CD4-positive, alpha-beta T cell treated with Interleukin-1 beta for 1 hour (primary cell): ENCODE measurements at places on chromosomes 12 and 14.

GRCh38 chr14:96565811-96566210, 63.6 kb downstream of the PAPOLA start:
- no peak for DNase-seq

DNA sequence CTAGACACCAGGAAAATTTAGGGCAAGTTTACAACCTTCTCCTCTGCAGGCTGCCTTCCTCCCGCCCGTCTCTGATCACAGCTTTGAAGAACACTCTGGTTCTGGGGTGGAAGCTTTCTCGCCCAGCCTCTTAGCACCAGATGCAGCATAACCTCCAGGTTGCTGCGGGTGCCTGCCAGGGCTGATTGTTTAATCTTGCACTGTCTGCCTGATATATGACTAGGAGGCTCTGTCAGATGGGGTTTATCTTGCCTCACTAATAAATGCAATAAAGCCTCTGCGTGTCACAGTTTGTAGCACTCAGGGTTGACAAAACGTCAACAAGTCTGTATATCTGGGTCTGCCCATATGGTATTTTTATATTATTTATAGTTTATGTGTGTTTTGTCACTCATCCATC, 388.2 kb downstream of the FUT8 start:
- no peak for DNase-seq

DNA sequence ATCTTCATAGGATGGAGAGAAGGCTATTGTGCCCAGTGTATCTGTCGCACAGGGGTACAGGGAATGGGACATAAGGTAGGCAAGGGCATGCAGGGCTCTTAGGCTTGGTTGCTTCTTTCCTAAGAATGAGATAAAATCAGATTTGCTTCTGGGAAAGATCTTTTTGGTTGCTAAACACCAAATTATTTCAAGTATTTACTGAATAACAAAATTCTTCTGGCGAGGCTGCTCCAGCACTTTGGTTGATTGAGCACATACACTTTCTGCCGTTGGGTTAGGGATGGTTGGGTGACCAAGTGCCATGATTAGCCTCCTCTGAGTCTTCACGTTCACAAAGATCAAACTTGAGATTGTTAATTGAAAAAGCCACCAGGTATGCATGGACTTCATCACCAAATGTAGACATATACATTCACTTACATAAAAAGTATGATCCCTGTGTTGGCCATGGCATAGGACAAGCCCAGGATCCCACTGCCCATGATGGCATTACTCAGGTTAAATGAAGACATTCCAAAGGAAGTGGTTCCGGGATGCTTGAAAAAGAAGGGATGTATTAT, 38.2 kb downstream of the SLC38A4 start:
- DNase-seq: no peak

- DNase-seq: no peak
Measured at GRCh38 chr14:89641495-89642175, 224.6 kb upstream of the FOXN3 start.

DNA sequence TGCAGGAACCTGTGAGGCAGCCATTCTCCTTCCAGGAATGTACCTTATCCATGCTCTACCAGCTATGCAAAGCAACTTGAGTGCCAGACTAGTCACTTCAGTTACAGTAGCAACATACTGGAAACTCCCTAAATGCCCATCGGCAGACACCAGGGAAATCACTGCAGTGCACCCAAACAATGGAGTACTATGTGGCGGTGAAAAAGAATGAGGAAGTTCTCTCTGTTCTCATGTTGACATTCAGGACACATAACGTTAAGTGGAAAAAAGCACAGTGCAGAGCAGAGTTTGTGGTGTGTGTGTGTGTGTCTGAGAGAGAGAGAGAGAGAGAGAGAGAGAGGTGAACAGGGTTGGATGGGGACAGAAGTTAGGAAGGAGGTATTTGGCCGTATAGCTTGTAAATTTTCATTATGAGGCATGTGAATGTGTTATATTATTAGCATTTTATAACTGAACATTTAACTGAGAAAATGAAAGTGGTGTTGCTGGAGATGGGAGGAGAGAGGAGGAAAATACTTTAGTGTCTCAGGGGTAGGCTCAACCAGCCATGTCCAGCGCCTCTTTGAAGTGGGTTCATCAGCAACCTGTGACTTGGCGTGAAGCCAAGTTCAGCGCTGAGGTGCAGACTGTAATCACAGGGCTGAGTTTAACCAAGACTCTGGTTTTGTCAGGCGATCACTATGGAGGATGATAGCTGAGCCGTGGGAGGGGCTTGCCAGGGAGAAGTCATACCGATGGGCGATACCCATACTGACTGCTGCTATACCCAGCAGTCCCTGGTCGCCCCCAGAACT, 17.3 kb downstream of the TNFAIP2 start:
- DNase-seq: no peak

DNA sequence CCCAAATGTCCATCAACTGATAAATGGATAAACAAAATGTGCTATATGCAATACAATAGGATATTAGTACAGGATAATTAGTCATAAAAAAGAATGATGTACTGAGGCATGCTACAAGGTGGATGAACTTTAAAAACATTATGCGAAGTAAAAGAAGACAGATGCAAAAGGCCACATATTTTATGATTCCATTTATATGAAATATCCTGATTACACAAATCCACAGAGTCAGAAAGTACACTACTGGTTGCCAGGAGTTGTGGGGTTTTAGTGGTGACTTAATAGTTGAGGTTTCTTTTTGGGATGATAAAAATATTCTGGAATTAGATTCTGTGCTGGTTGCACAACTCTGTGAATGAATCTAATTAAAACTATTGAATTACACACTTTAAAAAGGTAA, 12.6 kb downstream of the TRIM9 start:
- DNase-seq: no peak

DNA sequence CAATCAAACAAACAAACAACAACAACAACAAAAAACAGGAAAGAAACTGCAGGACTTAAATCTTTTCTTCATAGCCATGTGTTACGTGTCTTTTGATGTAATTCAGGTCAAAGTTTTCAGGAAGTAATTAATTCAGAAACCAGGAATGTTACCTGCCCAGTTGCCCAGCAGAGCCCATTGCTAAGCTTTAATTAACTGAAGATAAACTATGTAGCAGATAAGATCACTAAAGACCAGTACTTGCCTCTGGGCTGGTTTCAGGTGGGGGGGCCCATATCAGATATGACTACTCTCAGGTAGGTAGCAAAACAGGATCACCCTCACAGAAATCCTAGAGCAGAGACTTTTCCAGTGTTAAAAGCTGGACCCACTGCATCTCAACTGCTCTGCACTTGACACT, 69.2 kb downstream of the LIN7A start:
- no peak for DNase-seq

DNA sequence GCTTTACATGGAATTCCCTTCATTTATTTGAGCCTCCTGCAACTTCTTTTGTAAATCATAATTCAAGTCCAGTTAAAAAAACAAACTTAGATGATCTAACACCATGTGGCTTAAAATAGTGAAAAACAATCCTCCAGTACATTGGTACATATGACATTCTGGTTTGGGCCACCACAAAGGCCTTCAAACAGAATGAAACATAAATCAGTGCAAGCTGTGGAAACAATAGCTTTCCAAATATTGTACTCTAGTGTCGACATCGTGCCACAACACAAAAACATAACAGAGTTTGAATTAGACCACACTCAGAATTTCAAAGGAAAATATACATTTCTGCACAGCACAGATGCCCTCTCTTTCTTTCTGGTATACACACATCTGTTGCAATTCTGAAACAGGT, 751.3 kb downstream of the SLC6A15 start:
- DNase-seq: no peak

DNA sequence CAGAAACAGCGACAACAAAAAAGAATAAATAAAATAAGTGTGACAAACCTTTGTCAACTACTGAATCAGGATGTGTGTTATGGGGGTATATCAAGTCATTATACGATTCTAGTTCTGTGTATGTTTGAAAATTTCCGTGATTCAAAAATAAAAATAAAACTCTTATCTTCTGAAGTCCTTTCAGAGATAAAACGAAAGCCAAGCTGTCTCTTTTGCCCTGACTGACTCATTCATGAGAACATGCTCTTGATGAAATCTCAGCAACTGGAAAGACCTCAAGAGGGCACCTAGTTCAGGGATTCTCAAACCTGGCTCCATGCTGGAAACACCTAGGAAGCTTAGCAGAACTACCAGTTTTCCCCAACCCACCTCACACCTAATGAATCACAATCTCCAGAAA, 9.2 kb downstream of the FOXN3 start:
- no peak for DNase-seq

GRCh38 chr12:1422604-1423315, 171.6 kb downstream of the FBXL14 start:
- DNase-seq: no peak

GRCh38 chr12:14664434-14665023, 31.9 kb downstream of the GUCY2C start:
- DNase-seq: peak; percentile 7

- DNase-seq: no peak
Measured at GRCh38 chr14:61454545-61454944, 133.2 kb downstream of the PRKCH start.

- DNase-seq: peak; percentile 22
Measured at GRCh38 chr12:64457032-64457431, 5.1 kb downstream of the TBK1 start.

- DNase-seq: no peak
Measured at GRCh38 chr14:92886337-92886736, 36.6 kb upstream of the CHGA start.

GRCh38 chr12:42015051-42015461, 129.6 kb downstream of the GXYLT1 start:
- DNase-seq: no peak

DNA sequence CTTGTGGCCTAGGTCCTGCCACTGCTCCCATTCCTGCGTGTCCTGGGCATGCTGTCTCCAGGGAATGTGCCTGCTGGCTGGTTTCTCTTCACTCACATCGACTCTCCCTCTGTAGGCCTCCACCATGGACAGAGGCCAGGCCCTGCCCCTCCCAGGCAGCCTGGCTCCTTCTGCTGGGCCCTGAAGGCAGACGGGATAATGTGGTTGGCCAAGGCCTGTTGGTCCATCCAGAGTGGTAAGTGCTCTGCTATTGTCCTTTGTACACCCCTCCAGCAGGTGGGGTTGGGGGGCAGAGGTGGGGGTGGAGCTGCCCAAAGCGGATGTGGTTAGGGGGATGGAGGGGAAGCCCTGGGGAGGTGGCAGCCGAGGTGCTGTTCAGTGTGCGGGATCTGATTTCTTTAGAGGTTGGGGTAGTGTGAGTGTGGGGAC, 9.5 kb upstream of the NR4A1 start:
- DNase-seq: peak; percentile 81

DNA sequence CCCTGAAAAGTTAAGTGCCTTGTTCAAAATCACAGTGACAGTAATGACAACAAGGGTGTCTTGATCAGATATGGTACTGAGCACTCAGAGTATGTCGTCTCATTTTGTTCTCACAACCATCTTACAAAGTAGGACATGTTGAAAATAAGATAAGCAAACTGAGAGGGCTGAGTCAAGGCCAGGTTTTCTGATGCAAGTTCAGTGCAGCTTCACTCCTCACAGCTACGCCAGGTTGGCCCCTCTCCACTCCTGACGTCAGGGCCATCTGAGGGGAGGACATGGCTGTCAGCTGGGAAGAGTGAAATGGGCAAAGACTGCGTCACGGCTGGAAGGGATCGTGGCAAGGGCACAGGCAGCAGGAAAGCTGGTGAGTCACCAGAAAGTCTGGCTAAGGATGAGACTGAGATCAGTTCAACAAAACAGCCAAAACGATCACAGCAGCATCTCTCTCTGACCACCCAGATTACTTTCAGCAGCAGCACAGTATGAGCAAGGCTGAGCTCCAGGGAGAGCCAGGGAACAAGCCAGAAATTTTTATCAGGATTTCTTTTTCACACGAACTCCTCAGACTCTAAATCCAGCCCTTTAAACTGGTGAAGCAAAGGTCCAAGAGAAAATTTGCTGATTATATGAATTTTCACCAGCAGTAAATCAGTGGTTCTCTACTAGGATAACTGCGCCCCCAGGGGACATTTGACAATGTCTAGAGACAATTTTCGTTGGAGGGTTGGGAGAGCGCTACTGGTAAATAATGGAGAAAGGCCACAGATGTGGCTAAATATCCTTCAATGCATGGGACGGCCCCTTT, 297.9 kb upstream of the AMIGO2 start:
- DNase-seq: no peak

DNA sequence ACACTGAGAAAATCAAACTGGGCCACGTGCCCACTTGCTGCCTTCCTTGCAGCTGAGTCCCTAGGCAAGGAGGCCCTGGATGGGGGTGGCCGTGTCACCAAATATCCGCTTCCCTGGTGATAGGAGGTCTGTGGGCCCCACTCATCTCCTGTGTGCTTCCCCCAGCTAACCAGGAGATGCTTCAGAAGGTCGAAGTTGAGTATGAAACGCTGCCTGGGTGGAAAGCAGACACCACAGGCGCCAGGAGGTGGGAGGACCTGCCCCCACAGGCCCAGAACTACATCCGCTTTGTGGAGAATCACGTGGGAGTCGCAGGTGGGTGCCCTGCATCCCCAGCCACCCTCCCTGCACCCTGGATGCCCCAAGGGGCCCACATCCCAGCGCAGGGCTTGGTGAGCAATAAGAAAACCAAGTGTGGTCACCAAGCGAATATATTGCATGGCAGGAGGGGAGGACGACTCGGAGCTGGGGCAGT, 6.8 kb upstream of the SIVA1 start:
- DNase-seq: no peak
